ENCODE measurements at places on chromosomes 16 and 17.

GRCh38 chr17:64017381-64017980 is 3.0 kb downstream of the ICAM2 start:
- DNase-seq: no peak

DNA sequence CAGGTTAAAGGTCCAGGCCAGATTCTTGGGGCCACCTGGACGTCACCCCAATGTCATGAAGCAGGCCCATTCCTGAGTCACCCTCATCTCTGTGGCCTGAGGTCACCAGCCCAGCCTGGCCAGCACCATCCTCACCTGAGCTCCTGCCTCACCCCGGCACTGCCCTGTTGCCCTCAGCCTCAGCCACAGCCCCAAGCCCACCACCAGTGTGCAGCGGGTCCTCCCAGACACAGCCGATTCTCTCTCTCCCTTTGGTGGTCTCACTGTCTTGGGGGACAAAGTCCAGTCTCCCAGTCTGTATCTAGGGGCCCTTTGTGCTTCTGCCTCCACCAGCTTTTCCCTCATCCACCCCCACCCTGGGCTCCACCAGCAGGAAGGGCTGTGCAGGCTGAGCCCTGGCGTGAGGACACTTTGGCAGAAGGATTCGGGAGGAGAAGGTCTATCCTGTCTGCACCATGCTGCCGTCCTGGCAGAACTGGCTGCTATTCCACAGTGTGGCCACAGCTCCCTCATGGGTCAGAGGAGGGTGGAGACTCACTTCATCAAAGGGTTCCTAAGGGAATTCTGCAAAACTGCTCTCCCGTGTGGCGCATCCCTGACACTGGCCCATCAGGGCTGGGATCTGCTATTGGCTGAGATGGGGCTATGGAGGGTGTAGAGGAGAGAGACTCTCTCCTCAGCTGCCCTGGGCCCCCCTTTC is 64.3 kb downstream of the PRMT7 start:
- no peak for DNase-seq

DNA sequence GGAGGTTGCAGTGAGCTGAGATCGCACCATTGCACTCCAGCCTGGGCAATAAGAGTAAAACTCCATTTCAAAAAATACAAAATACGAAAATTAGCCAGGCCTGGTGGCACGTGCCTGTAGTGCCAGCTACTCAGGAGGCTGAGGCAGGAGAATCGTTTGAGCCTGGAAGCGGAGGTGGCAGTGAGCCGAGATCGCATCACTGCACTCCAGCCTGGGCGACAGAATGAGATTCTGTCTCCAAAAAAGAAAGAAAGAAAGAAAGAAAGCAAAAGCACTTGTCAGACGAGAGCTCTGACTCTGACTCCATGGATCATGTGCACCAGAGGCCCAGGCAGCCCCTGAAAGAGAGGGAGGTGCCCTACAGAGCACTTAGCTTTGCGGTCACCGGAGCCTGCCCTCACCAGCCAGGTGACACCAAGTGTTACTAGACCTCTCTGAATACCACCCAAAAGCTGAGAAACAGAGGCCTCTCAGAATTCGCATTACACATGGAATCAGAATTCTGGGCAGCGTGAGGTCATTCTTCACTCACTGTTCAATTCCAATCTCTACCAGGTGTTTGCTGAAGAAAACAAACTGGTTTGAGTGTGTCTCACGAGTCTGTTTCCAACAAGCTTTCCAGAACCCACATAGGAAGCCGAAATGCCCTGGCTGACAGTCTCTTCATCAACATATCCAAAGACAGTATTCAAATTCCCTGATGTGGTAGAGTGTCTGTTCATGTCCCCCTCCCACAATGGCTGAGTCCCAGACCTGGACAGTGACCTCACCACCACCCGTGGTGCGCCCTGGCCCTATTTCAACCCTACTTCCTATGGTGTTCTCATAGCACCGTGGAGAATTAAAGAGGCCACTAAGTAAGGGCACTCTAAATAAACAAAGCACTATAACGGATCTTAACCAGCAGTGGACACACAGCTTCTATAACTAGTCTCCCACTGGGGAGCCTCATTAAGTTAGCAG is 1.5 kb downstream of the FLCN start:
- DNase-seq: peak; percentile 15

GRCh38 chr17:1119924-1120323 is 59.9 kb downstream of the ABR start:
- no peak for DNase-seq

- DNase-seq: peak; percentile 27
These were observed 25.8 kb downstream of the SRCIN1 start for GRCh38 chr17:38579934-38580333.

- DNase-seq: no peak
These were observed 8.9 kb downstream of the DUS2 start for GRCh38 chr16:68031951-68032350.

GRCh38 chr16:67846063-67846319 is 742 bp upstream of the NUTF2 start:
- no peak for DNase-seq

- no peak for DNase-seq
These were observed 88.8 kb upstream of the ANKFN1 start for GRCh38 chr17:56064506-56064905.

DNA sequence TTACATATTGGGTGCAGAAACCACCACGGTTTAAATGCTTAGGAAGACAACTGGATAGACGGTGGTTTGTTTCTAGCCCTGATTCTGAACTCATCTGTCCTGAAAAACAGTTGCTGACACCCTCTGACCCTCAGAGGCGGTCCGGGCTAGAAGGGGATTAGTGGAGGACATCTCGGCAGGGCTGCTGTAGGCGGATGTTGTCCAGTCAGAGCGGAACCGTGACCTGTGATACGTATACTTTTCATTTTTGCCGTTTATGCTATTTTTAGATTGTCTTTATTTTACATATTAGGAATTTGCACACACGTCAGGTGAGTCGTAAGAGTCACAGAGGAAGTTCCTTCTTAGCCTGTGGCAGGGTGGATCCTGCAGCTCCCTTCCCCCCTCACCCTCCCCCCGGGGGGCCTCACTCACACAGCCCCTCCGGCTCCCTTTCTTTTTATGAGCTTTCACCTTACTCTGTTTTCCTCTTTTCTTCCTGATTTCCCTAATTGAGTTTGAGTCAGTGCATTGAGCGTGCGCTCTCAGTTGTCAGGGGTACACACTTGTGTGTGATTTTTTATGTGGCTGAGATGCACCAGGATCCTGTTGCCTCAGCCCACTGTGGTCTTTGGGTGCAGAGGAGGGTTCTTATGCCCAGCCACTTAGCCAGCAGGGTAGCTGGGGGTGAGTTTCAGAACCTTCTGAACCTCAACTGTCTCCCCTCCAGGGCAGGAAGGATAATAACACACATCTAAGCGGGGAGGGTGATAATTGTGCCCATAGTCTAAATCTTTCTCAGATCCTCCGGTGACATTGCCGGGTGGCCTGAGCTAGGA is 211.1 kb upstream of the CHMP6 start:
- no peak for DNase-seq

GRCh38 chr16:84461413-84462295 is 42.8 kb downstream of the MEAK7 start:
- no peak for DNase-seq

DNA sequence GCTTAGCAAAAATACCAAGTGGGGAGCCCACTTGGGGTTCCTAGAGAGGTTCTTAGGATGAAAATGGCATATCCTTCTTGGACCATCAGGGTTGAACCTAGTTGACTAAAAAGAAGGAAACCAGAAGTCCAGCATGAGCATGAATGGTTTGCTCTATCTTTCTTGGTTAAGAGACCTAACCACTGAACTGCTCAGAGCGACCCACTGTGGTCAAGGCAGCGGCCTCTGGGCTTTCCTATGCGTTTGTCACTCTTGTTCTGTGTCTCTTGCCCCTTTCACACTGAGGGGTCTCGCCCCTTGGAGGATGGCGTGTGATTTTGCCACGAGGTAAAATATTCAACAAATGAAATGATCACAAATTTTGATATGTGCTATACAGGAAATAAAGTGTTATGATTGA is 526 bp upstream of the BORCS6 start:
- no peak for DNase-seq

DNA sequence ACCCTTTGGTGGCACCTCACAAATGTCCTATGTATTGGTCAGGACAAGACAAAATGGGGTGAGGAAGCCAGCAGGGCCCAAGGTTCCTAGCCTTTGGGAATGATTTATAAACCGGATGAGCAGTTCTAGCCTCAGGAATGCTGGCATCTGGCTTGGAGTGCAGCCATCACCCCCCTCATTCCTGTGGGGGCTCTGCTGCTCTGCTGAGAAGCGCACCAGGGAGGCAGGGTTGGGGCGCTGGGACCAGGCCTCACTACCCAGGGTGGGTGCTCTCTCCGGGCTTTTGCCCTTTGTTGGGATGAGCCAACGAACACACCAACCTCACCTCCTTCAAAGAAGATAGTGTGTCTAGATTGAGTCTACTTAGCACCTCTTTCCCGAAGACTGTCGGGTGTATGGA is 39.2 kb downstream of the TMEM11 start:
- DNase-seq: peak; percentile 78

GRCh38 chr17:41785859-41786226 is 668 bp downstream of the JUP start:
- DNase-seq: no peak

DNA sequence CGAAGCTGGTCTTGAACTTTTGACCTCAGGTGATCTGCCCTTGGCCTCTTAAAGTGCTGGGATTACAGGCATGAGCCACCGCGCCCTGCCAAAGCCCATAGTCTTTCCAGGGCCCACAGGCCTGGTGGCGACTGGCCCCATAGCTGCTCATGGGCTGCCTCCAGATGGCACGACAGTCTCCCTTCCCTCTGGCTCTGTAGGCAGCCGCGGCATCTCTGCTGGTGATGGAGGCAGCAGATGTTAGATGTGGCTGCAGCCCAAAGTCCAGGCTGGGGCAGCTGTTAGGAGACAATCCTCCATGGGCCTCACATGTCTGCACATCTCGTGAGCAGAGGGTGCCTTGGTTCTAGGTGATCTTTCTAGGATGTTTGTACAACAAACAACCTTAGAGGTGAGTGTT is 69.7 kb upstream of the DNAJA2 start:
- no peak for DNase-seq

GRCh38 chr16:85763616-85764015 is 12.7 kb upstream of the C16orf74 start:
- DNase-seq: no peak

DNA sequence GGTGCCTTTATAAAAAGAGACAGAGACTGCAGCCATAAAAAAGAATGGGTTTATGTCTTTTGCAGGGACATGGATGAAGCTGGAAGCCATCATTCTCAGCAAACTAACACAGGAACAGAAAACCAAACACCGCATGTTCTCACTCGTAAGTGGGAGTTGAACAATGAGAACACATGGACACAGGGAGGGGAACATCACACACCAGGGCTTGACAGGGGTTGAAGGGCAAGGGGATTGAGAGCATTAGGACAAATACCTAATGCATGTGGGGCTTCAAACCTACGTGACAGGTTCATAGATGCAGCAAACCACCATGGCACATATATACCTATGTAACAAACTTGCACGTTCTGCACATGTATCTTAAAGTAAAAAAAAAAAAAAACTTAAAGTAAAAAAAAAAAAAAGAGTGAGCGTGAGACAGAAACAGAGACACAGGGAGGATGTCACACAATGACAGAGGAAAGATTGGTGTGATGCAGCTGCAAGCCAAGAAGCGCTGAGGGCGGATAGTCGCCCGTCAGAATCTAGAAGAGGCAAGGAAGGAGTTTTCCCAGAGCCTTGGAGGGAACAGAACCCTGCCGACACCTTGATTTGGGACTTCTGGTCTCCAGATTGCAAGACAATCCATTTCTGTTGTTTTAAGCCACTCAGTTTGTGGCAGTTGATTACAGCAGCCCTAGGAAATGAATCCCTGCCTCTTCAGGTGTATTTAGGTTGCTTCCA is 27.4 kb upstream of the TNS4 start:
- DNase-seq: no peak

GRCh38 chr17:82412535-82413520 is 5.3 kb upstream of the HEXD start:
- DNase-seq: no peak

- DNase-seq: no peak
These were observed 7.0 kb upstream of the METTL22 start for GRCh38 chr16:8614435-8615029.

GRCh38 chr17:28968914-28969295 is 17.6 kb upstream of the PHF12 start:
- no peak for DNase-seq

DNA sequence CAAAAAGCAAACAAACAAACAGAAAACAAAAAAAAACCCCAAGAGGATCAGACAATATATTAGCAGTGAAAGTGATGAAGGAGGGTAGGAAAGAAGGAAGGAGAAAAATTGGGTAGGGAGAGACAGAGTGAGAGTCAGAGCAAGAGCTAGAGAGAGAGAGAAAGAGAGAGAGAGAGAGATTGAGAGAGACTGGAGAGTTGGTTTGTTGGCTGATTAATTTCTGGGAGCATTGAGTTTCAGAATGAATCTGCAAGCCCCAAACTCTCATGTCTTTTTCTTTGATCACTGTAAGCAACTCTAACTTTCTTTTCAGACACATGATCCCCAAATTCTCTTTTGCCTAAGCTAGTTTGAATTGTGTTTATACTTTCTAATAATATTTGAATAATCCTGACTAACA is 388.1 kb downstream of the SHISA9 start:
- DNase-seq: no peak

GRCh38 chr17:78953356-78954350 is 26.1 kb downstream of the LGALS3BP start:
- no peak for DNase-seq

- DNase-seq: peak; percentile 63
These were observed 23.1 kb downstream of the LAT start for GRCh38 chr16:29007730-29008593.

GRCh38 chr16:23840310-23840709 is 4.5 kb downstream of the PRKCB start:
- no peak for DNase-seq

Data from fibroblast of skin of right biceps (primary cell).